ENCODE measurements at places on chromosomes 4 and X.

- no peak for DNase-seq
Observed at GRCh38 chr4:156413239-156414135, 459.8 kb upstream of the CTSO start.

- DNase-seq = no peak
Observed at GRCh38 chr4:80781431-80781830, 249.1 kb upstream of the BMP3 start.

- no peak for DNase-seq
Observed at GRCh38 chr4:40240040-40240653, 43.3 kb downstream of the RHOH start.

- DNase-seq = no peak
Observed at GRCh38 chrX:10509397-10509796, 111.0 kb downstream of the MID1 start.

GRCh38 chr4:173214661-173215060 lies 46.0 kb downstream of the GALNT7 start:
- DNase-seq = no peak

- no peak for DNase-seq
Observed at GRCh38 chr4:79820427-79820826, 252.6 kb downstream of the ANTXR2 start.

Measured in stimulated activated CD4-positive, alpha-beta T cell treated with anti-CD3 and anti-CD28 coated beads, Interleukin-4, amount 100 ng/mL, for 1 hour (primary cell).